ENCODE measurements at places on chromosomes 6 and 20.

GRCh38 chr20:19433371-19434350, 221.2 kb downstream of the SLC24A3 start:
- DNase-seq, result no peak

DNA sequence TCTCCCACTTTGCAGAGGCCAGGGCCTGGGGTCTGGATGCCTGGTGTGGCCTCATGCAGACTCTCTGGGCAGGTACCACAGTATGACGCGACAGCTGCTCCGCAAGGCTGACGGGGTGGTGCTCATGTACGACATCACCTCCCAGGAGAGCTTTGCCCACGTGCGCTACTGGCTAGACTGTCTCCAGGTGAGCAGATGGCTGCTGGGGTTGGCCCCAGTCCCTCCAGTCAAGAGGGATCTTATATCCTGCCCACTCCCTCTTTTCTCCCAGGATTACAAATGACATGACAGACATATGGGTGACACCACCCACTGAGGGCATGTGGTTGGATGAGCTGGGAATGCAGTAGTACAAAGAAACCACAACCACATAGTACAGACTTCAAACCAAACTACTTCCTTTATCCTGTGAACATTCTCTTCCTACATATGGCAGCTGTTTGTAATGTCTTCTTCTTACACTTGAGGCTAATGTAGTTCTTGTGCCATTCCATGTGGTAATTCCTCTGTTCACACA, 29.9 kb downstream of the RAB44 start:
- DNase-seq, result no peak

DNA sequence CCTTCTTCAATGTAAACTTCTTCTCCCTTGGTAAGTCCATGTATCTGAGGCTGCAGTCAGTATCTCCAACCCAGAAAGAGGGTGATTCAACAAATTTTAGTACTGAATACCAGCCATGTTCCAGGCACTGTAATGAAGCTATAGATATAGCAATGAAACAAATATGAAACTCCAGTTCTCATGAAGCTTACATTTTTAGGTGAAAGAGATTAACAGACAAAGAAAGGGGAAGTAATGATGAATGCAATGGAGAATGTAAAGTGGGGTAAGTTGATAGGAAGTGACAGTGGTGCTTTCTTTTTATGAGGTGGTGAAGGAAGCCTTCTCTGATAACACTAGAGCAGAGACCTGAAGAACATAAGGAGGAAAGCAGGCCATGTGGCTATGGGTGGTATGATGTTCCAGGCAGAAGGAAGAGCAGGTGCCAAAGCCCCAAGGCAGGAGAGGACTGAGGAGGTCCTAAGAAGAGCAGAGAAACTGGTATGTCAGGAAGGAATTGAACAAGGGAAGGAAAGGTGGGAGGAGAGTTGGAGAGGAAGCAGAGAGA, 143.6 kb downstream of the TFAP2B start:
- no peak for DNase-seq

DNA sequence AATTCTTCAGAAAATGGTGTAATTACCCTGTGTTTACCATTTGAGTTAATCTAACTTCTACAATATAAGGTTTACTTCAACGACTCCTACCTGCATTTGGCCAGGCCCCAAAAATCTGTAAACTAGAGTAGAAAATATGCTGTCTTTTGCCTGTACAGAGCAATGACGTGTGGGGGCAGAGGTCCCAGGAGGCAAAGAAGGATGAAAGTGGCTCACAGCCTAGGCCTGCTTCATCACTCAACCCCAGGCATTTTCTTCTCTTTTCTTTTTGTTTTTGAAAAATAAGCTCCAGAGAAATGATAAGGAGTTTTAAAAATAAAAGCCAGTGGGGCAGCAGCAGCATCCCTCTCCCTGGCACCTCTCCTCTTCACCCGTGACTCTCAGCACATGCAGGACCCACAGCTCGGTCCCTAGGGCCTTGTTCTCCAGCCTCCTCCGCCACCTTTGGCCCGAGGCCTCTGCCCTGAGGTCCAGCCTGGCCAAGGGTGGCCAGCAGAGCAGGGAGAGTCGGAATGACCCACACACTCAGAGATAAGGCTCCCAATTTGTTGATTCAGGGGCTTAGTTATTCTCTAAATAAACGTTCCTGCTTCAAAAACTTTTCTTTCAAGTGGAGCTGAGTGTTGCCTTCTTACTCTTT, 310.3 kb upstream of the RNF24 start:
- no peak for DNase-seq

GRCh38 chr6:145756170-145756662, 20.9 kb upstream of the EPM2A start:
- no peak for DNase-seq

GRCh38 chr20:3935295-3935955, 46.2 kb downstream of the PANK2 start:
- no peak for DNase-seq

DNA sequence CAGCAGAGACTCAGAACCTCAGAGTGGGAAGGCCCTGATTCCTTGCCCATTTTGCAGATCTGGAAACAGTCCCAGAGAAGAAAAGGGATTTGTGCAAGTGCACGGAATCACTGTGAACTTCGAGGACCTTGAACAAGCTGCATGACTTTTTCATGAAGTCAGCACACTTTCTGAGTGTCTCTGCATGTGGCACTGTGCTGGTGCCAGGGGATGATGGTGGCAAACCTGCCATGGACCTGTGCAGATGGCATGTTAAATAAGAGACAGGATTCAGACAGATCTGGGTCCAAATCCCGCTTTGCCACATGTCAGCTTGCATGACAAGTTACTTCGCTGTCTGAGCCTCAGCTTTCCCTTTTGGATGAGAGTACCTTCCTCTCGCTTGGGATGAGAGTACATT, 26.8 kb downstream of the ZNF831 start:
- DNase-seq, result no peak

DNA sequence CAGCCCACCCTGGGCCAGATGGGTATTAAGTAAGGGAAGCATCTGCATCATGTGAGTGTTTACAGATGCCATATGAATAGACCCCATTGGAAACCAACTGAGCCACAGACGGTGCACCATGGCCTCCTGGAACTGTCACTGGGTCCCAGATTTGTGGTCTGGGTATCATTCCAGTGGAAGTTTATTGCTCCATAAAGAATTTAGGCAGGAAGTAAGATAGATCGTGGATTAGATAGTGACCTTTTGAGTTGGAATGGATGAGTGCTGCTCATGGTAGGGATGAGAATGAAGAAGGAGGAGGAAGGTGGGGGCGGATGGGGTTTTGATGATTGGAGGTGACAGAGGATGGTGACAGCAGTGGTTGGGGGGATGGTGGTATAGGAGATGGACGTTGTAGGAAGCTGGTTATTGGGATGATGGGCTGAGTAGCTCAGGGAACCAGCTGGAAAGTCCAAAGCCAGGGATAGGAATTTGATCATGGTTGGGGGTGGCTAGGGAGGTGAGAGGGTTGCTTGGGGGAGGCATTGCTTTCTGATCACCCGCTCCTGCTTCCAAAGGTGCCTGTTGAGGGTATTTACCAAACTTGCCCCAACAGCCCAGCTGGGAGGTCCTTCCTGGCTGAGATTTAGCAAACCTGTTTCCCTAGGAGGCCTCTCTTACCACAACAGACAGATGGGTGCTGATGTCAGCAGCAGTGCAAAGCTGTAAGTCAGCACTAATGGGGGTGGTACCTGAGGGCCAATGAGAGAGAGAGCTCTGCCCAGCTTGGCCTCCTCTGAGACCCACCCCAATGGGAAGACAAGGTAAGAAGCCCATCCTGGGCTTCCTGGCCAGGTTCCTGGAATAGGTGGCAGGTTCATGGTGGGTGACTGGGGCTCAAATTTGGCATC, 78.0 kb downstream of the VEGFA start:
- DNase-seq, result no peak

GRCh38 chr6:25320459-25320858, 41.3 kb downstream of the CARMIL1 start:
- no peak for DNase-seq

DNA sequence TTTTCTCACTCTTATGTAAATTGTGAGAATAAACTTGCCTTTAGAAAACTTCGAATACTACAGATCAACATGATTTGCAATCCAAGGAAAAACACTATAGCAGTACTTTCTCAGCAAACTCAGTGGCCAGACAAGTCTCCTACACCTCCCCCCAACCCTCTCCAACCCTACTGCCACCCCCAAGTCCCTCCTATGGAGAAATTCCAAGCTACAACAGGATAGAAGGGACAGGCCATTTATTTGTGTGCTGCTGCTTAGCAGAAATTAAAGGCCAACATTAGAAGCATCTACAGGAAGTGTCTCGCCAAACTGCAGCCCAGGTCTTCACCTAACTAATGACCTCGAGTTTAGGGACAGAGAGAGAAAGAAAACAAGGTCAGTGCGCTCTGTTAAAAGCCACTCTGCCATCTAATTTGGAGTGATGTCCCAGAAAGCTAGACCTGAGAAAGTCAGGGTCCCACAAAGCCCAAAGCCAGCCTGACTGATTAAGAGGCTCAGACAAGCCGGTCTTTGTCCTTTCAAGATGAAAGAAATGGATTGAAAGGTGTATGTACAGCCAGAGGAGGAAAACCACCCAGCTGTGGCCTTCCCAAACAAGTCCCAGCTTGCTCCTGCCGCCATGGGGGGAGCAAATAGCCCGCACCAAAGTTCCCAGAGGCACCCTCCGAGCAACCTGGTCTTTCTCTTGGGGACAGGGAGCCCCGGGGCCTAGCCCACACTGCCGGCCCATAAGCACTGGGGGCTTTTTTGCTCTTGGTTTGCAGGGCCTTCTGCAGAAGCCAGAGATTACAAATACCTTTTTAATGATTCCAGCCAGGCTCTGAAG, 3.4 kb downstream of the BMP7 start:
- DNase-seq, result no peak

GRCh38 chr6:155078331-155078745, 83.2 kb downstream of the TIAM2 start:
- DNase-seq, result no peak

- DNase-seq, result no peak
Observed at GRCh38 chr6:159389695-159390094, 220.5 kb downstream of the FNDC1 start.

- DNase-seq, result no peak
Observed at GRCh38 chr6:106252687-106253086, 72.9 kb downstream of the ATG5 start.

DNA sequence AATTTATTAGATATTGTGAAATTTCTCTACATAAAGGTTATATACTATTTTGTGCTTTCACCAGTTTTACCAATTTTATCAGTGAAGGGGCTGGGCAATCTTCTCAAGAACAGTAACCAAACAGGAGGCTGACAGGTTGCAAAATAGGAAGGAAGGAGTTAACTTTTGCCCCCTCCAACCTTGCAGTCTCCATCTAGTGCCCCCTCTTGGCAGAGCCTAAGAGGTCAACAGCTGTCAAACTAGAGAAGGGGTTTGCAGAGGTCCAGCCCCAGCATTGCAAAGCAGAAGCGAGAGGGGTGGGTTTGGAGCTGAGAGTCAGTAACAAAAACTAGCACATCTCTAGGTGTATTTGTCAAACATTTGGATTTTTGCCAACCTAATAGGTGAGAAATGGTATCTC, 391.0 kb downstream of the CDC5L start:
- DNase-seq, result no peak

GRCh38 chr20:38065764-38066375, 32.3 kb downstream of the RPRD1B start:
- DNase-seq, result no peak

- DNase-seq, result no peak
Observed at GRCh38 chr6:27872642-27873020, 39.6 kb downstream of the OR2B2 start.

GRCh38 chr20:52209154-52209571, 17.6 kb upstream of the ZFP64 start:
- no peak for DNase-seq

DNA sequence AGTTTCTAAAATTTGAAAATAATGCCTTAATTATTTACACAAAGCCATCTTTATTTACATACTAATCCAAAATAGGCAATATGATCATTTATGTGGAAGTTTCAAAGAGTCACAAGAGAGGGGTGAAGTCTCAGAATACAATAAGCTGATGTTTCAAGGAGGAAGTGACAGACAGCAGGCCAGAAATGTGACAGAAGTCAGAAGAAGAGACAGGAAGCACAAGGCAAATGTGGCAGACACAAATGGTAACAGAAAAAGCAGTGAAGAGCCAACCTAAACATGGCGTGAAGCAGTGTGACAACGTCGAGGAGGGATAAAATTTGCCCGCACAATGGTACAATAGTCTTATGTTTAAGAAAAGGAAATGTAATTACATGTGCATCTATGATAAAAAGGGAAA, 59.8 kb downstream of the SHPRH start:
- no peak for DNase-seq

- DNase-seq, result no peak
Observed at GRCh38 chr6:36130667-36131510, 576 bp downstream of the MAPK13 start.

DNA sequence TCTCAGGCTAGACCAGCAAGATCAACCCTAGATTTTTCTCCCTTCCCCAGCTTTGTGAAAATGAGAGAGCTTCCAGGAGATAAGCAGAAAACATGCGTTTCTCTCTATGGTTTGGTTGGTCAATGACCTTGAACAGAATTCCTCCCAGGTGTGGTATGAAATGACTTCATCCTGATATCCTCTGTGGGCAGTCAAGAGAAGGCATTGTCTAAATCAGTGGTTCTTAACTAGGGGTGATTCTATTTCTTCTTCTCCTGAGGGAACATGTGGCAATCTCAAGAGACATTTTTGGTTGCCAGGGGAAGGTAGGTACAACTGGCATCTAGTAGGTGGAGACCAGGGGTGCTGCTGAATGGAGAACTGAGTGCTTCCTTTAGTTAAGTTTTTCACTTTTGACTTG, 12.4 kb downstream of the IFT52 start:
- DNase-seq, result no peak

GRCh38 chr20:56249956-56250355, 1.4 kb downstream of the MC3R start:
- no peak for DNase-seq

DNA sequence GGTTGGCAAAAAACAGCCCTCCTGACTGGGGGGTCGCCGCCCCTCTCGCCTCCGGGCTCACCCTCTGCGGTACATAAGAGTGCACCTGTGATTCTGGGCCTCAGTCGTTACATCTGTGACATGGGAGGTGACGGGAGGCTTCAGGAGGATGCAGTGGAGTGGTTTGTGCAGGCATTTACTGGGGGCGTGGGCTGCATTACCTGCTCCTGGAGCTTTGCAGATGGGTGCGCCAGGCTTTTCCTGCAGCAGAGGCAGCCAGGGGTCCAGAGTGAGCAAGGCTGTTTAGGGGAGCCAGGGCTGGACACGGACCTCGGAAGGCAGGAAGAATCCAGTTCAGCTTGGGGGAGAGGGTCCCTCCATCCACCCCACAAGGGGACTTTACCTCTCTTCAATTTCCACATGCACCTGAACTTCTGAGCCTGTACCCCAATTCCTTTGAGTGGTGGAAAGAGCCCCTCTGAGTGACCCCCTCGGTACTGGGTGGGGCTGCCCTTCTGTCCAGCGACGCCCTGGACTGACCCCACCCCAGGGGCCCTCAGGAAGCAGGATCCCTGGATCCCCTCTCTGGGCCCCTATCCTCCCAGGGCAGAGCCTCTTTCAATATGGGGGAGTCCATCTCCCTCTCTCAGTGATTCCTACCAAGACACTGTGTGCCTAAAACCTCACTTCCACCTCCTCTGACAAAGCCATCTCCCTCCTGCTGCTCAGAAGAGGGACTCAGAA, 134.0 kb downstream of the TAF4 start:
- no peak for DNase-seq

- no peak for DNase-seq
Observed at GRCh38 chr6:35381132-35381531, 38.8 kb downstream of the PPARD start.

GRCh38 chr20:32358883-32359632, 927 bp downstream of the ASXL1 start:
- no peak for DNase-seq

GRCh38 chr6:34459899-34460593, 5.8 kb upstream of the PACSIN1 start:
- DNase-seq, result no peak

- no peak for DNase-seq
Observed at GRCh38 chr6:124297507-124297906, 493.8 kb downstream of the NKAIN2 start.

All from kidney epithelial cell (primary cell).